ENCODE measurements at places on chromosomes 11 and 22.

DNA sequence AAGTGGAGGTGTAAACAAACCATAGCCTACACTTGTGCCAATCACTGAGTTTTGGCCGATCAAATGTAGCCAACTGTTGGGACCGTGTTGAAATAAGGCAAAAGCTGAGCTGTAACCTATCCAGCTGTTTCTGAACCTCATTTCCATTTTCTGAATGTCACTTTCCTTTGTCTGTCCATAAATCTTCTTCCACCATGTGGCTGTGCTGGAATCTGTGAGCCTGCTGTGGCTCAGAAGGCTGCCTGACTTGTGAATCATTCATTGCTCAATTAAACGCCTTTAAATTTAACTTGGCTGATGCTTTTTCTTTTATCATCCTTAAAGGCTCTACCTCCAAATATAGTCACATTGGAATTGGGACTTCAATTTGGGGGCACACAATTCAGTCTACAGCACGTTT lies 203.1 kb upstream of the MPPED2 start:
- no peak for DNase-seq

DNA sequence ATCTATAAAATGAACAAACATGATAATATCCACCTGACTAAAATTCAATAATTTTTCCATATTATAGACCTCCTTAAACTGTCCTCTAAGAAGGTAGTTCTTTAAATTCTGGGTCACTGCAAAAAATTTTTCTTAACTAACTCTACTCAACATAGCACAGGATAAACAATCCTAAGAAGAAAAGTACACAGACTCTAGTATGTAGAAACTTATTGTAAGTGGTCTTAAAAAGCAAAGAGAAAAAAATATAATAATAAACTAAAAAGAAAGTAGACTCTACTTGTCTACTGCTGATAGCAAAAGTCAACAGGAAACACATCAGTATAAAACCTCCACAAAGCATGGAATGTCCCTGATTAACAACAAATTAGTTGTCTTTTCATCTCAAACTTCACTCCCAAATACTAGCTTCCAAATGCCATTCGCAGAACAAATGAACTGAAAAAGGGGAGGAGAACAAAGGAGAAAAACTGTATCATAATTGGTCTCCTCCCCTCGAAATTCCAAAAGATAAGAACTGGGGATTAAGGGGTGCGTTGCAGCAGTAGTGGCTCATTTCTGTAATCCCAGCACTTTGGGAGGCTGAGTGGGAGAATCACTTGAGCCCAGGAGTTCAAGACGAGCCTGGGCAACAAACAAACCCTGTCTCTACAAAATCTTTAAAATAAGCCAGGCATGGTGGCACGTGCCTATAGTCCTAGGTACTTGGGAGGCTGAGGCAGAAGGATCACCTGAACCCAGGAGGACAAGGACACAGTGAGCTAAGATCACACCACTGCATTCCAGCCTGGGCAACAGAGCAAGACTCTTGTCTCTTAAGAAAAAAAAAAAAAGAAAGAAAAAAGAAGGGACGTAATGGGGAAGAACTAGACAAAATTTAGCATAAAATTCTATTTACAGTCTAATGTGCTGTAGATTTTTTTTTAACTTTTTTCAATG lies 6.5 kb downstream of the FCHSD2 start:
- DNase-seq: no peak

DNA sequence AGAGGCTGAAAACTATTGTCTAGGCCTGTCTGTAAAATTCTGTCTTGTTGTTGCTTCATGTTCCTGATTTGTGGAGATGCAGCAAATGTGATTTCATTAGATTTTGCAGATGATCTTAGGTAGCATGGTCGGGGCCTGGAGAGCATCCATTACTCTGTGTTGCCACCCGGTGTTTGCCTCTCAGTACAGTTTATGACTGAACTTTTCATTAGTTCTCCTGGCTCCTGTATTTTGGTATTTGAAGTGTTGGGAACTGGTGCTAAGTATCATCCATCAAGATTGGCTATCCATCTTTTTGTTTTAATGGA lies 7.7 kb downstream of the YWHAH start:
- DNase-seq: no peak

GRCh38 chr11:6693342-6694228 lies 10.4 kb upstream of the MRPL17 start:
- no peak for DNase-seq

DNA sequence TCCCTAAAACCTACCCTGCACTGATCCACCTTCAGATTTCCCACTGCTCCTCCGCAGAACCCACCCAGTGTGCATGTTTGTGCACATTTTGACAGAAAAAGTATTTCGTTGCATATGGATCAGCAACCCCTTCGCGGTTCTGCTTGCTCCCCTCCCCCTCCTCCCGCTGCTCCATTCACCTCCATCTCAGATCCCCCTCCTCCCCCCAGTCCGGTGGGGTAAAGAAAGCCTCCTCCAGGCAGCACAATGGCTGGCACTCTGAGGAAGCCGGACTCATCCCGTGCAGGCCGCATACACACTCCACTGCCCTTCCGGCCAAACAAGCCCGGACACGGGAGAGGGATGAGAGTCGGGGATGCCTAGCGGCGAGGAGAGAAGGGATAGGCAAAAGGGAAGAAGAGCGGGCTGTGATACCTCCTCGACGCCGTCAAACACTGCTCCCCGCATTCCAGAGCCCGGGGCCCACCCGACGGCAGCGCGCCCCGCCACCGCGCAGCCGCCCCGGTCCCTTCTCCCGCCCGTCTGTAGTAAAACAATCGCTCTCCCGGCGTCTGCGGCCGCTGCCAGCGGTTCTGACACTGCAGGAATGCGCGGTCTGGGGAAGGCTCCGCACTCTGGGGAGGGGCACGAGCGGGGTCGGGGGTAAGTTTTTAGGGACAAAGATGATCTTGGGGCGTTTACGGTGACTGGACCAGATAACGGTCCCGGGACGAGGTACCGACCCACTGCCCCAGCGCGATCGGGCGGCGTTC lies 915 bp downstream of the FEZ1 start:
- DNase-seq: peak; percentile 66
